ENCODE measurements at places on chromosomes 3 and 15. TPM values are rescaled to one million over a fixed set of nuclear protein-coding genes. Genes with fewer than 3 reads are reported as not detected.

Gene CHDH
- 2.9 TPM for total RNA-seq

Gene DPH6
- 18.0 TPM for total RNA-seq

Gene IMPG2
- total RNA-seq, result 0.15 TPM

Gene THSD4
- 0.64 TPM for total RNA-seq

Gene ALS2CL
- total RNA-seq, result 22.9 TPM

Gene CAPN3
- total RNA-seq, result 15.4 TPM

Gene GOLGA6L7
- not detected for total RNA-seq

Gene CPLX3
- total RNA-seq, result 0.66 TPM

DNA sequence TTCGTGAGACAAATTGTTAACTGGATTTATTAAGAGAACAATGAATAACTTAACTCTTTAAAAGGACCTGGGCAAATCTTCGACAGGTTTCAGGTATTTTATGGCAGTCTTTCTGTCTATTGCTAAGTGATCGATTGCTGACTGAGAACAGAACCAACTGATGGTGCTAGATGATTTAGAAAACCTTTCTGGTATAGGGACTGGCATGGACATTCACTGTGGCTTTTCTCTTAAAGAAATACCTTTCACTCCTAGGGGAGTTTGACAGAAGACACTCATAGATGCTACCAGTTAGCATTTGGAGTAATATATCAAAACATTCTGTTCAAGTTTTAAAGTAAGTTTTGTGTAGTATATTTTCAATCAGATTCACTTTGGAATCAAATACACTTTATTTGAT is 654 bp downstream of the PPARG start:
- no peaks in the 10 kb centered on the region for H3K27me3 ChIP-seq
- no peak for DNase-seq
- H3K36me3 ChIP-seq, result no peaks in the 10 kb centered on the region
- H3K4me3 ChIP-seq, result peak overlapping the region; percentile 88
- H3K4me1 ChIP-seq, result no peaks in the 10 kb centered on the region

DNA sequence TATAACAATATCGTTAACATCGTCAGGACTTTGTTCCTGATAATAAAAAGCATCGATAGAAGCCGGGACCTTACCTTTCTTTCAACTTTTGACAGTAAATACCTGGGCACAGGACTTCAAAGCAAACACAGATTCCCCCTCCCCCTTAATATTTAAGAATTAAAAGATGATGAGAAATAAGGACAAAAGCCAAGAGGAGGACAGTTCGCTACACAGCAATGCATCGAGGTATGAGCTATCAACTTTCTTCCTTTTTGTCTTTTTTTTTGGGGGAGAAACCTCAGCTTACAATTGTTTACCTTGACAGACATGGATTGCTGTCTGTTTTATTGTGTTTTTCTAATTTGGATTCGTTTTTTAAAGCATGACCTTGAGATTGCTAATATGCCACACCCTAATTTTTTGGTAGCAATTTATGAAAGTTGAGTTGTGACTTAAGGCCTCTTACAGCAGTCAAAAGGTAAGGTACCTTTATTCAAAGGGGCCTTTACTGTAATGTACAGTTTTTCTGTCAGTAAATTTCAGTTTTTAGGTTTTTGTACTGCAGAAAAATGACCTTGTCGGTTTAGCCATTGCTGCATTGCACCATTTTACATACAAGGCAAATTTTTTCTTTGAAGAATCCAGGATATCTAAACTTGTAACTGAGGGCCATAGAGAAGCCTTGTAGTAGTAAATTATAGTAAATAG is 1.1 kb downstream of the CHD2 start:
- H3K27ac ChIP-seq, result peak overlapping the region; percentile 97
- peak overlapping the region; percentile 62 for H3K4me3 ChIP-seq
- no peaks in the 10 kb centered on the region for H3K27me3 ChIP-seq
- no peak for DNase-seq
- H3K4me1 ChIP-seq, result no peaks in the 10 kb centered on the region
- no peaks in the 10 kb centered on the region for H3K36me3 ChIP-seq

DNA sequence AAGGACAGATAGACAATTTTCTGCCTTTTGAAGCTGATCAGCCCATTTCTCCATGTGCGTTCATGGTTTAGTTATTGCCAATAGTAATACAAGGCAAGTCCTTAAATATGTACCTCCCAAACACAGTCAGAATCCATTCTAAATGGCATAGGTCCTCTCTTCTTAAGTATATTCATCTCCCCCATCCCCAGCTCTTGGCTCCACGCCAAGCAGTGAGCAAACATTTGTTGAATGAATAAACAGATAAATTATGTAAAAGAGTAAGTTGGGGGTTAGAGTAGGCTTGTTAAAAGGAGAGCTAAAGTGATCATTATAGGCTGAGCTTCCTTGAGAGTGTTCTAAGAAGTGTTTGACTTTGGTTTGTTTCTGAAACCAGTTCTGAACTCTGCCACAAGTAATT is 241.3 kb downstream of the ITPR1 start:
- H3K27ac ChIP-seq, result peak overlapping the region; percentile 34
- H3K36me3 ChIP-seq, result no peaks in the 10 kb centered on the region
- H3K4me1 ChIP-seq, result peaks cover 9% of the 10 kb centered on the region
- DNase-seq, result no peak

- no peak overlapping the region for H3K4me3 ChIP-seq
- no peaks in the 10 kb centered on the region for H3K27me3 ChIP-seq
- no peak overlapping the region for H3K27ac ChIP-seq
- DNase-seq, result no peak
- no peaks in the 10 kb centered on the region for H3K36me3 ChIP-seq
- no peaks in the 10 kb centered on the region for H3K4me1 ChIP-seq
These were observed 186.1 kb upstream of the TSC22D2 start for GRCh38 chr3:150221904-150222523.

- no peak for DNase-seq
- H3K36me3 ChIP-seq, result peaks cover 14% of the 10 kb centered on the region
- no peak overlapping the region for H3K27ac ChIP-seq
- H3K27me3 ChIP-seq, result no peaks in the 10 kb centered on the region
- H3K4me3 ChIP-seq, result no peak overlapping the region
These were observed 38.2 kb downstream of the MTMR10 start for GRCh38 chr15:30953183-30953582.

DNA sequence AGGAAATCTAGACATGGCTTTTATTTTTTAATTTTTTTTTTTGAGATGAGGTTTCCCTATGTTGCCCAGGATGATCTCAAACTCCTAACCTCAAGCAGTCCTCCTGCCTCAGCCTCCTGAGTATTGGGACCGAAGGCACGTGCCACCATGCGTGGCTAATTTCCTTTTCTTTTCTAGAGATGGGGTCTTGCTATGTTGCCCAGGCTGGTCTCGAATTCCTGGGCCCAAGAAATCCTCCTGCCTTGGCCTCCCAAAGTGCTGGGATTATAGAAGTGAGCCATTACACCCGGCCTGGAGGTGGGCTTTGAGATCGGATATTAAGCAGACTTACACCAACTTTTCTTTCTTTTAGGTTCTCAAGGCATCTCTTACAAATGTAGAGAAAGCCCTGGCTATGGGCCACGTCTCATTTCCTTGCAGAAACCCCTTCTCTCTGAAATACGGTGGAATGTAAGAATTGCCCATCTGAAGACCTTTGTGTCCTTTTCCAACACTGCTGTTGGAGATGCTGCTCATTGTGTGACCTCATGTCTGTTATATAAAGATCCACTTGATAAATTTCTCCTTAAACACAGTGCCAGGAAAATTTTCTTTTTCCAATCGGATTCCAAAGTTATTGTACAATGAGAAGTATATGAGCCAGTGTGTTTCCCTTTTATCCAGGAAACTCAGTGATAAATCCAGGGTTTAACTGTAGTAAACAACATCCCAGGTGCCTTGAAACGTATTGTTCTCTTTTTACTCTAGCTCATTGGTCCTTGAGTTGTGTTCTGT is 36.8 kb upstream of the CFAP161 start:
- no peak for DNase-seq
- no peaks in the 10 kb centered on the region for H3K4me1 ChIP-seq
- no peak overlapping the region for H3K4me3 ChIP-seq

DNA sequence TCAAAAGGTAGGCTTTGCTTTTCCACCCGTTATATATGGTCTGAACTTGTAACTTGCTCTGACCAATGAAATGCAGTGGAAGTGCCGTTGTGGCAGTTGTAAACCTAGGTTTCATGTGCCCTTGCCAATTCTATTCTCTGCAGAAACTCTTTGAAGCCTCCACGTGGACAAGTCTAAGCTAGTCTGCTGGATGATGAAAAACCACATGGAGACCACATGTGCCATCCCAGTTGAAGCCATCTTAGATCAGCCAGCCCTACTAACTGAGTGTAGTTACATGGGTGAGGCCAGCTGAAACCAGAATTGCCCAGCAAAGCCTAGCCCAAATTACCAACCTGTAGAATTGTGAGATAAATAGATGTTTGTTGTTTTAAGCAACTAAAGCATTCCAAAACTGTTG is 183.7 kb upstream of the KCNH8 start:
- H3K36me3 ChIP-seq, result no peaks in the 10 kb centered on the region
- no peak overlapping the region for H3K27ac ChIP-seq
- H3K4me3 ChIP-seq, result no peak overlapping the region

GRCh38 chr3:36416599-36416998 is 36.3 kb downstream of the STAC start:
- H3K4me1 ChIP-seq, result no peaks in the 10 kb centered on the region
- no peak for DNase-seq
- H3K27me3 ChIP-seq, result no peaks in the 10 kb centered on the region

DNA sequence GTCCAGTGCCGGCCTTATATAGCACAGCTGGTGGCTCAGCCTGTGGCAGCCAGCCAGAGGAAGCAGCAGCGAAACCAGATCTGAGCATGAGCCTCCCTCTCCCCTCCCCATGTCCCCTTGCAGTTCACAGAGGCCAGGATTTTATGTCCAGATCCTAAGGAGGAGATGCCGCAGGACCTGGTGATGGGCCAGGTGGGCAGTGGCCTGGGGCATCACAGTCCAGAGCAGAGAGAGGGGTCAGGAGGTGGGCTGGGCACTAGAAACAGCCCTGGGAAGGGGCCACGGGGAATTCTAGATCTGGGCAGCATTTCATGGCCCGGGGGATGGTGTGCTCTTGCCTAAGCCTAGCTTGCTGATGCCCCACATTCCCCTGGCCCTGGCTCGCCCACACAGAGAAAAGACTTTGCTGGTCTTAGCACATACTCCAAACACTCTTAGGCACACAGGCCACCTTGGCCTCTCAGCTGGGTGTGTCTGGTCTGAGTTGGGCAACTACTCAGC is 259 bp upstream of the CILP start:
- H3K27ac ChIP-seq, result peak overlapping the region; percentile 83
- H3K36me3 ChIP-seq, result no peaks in the 10 kb centered on the region
- peaks cover 7% of the 10 kb centered on the region for H3K4me1 ChIP-seq
- no peak for DNase-seq
- H3K4me3 ChIP-seq, result no peak overlapping the region

DNA sequence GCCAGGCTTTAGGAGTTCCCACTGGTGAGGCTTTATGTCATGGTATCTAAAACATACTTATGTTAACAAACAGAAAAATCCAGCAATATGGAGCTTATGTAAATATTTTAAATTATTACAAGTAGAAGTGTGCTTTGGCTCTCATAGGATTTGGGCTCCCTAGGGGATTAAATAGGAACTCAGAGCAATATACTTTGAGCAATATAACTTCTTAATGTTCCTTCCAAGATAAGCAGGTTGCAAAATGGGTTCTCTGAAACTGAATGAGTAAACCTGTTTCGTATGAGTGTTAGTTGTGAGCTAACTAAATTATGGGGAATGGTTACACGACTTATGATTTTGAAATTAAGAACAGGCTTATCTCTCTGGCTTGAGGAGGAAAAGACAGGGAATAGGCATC is 366.1 kb upstream of the ZNF385D start:
- H3K4me3 ChIP-seq, result no peak overlapping the region
- H3K27me3 ChIP-seq, result no peaks in the 10 kb centered on the region
- H3K36me3 ChIP-seq, result no peaks in the 10 kb centered on the region
- DNase-seq, result no peak

DNA sequence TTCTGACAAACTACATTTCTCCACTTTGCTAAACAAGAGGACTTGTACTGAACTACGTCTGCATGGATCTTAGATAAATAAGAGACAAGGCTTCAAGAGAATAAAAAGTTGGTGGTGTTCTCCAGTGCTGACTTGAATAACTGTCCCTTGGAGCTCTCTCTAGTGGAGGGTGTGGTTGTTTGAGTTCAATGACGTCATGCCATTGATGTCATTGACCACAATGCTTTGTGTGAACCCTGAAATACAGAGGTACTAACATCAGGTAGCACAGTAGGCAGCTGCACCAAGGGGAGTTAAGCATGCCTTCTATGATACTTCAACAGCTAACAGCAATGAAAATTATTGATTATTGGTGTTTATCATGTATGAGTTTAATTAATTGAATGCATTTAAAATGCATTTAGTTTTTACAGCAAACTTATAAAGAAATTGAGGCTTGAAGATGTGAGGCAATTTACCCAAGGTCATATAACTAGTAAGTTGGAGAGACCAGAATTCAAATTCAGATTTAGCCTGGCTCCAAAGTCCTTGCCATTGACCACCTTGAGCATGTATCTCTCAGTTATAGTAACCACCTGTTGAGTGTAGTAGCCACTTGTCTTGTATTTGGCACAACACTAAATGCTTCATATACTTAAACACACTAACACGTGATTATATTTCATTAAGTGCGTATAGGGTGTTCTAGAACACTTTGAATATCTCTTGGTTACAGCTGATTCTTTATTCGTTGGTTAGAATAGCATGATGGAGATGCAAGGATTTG is 126.0 kb upstream of the ANKRD28 start:
- H3K4me3 ChIP-seq, result no peak overlapping the region
- no peaks in the 10 kb centered on the region for H3K4me1 ChIP-seq
- H3K27me3 ChIP-seq, result no peaks in the 10 kb centered on the region
- H3K36me3 ChIP-seq, result no peaks in the 10 kb centered on the region

GRCh38 chr3:82633319-82633718 is 871.9 kb upstream of the GBE1 start:
- H3K4me1 ChIP-seq, result no peaks in the 10 kb centered on the region
- no peak overlapping the region for H3K27ac ChIP-seq
- H3K27me3 ChIP-seq, result no peaks in the 10 kb centered on the region
- H3K36me3 ChIP-seq, result no peaks in the 10 kb centered on the region

DNA sequence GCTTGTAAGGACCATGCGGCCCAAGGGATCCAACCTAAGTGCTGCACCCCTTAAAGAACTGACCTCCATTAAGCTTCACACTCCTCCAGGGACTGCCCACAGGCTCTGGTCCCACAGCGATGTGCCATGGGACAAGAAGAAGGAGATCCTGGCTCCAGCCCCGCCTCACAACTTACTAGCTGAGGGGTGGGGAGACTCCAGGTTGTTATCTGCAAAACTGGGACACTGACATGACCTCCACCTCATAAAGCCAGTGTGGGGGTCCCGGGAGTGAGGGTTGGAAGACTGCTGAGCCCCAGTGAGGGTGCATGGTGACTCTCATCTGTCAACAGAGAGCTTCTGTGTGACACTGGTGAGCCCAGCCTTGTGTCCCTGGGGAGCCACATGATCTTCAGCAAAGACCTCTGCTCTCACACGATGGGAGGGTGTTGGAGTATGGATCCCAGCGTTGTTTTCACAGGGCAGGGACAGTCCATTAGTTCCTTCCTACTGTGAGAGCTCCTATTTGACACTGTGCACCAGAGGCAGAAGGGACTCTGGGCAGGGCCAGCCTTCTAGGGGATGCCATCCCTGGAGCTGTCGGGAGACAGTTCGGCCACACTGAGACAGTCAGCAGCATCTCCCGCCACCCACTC is 26.7 kb downstream of the EAF1 start:
- H3K36me3 ChIP-seq, result no peaks in the 10 kb centered on the region
- H3K4me1 ChIP-seq, result no peaks in the 10 kb centered on the region
- H3K27ac ChIP-seq, result no peak overlapping the region
- H3K27me3 ChIP-seq, result no peaks in the 10 kb centered on the region
- DNase-seq, result no peak
- no peak overlapping the region for H3K4me3 ChIP-seq

GRCh38 chr3:8879347-8879944 is 83.8 kb downstream of the RAD18 start:
- no peaks in the 10 kb centered on the region for H3K4me1 ChIP-seq
- no peaks in the 10 kb centered on the region for H3K27me3 ChIP-seq
- no peak overlapping the region for H3K27ac ChIP-seq
- H3K36me3 ChIP-seq, result no peaks in the 10 kb centered on the region
- no peak overlapping the region for H3K4me3 ChIP-seq
- DNase-seq, result no peak
